ENCODE measurements at places on chromosomes 16 and 17.

- no peak for DNase-seq
Observed at GRCh38 chr17:77796176-77796860, 162.2 kb upstream of the TNRC6C start.

DNA sequence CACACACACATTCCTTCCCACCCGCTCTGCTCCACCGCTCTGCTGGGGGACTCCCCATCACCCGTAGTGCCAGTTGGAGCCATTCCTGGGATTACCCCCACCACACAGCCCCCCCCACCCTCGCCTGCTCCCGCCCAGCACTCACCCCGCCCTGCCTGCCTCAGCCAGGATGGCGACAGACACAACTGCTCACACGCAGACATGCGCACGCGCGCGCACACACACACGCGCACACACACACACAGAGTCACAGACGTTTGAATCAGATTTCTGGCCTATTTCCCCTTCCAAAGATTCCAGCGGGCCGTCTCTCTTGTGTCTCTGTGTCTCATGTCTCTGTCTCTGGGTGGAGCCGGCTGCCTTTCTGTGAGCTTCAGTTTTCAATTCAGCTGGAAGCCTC lies 4.4 kb downstream of the CACNA1G start:
- no peak for DNase-seq

GRCh38 chr16:87635541-87636049 lies 33.3 kb downstream of the JPH3 start:
- DNase-seq = peak; percentile 1

- no peak for DNase-seq
Observed at GRCh38 chr16:73279451-73279850, 231.5 kb upstream of the ZFHX3 start.

DNA sequence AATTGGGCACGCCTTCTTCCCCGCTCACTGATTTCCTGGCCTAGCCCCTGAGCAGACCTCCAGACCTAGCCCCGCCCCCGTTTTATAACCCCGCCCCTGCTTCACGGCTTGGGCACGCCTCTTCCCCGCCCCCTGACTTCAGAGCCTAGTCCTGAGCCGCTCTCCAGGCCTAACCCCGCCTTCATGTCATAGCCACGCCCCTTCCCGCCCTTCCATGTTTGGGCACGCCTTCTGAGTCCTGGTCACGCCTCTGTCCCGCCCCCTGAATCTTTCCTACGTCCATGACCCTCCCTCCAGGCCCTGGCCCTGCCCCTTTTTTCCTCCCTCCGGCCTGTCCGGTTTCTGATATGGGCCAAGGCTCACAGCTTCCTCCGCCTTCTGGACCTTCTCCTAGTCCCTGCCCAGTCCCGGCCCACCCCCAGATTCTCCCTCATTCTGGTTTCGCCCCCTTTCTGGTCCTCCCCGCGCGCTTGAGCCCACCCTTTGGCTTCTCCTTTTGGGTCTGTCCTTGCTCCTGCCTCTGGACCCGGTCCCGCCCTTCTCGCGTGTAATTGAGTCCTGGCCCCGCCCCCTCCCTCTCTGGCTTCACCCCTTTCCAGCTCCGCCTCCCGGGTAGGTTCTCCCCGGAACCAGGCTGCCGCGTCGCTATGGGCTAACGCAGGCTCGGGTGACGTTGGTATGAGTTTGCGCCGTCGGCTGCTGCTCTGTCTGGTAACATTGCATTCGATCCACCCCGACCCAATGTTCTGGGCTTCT lies 15.1 kb upstream of the EEF2K start:
- DNase-seq = peak; percentile 96

DNA sequence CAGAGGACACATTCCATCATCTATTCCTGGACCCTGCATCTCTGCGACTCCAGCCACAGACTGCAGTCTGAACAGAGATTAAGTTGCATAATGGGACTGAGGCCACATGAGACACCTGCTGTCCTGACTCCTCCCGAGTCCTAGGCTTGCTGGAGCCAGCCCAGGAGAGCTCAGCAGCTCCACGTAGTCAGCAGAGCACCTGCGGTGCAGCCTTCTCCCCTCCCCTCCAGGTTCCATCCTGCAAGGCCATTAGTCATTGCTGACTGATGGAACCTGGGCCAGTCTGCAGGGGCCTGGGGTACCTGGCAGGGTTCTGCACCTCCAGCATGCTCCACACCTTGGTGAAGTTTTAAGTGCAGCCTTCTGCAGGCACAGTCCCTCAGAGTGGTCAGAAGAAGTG lies 76.7 kb downstream of the PLD6 start:
- no peak for DNase-seq

- DNase-seq = no peak
Observed at GRCh38 chr17:12665263-12666210, at the start of gene MYOCD. TSS of gene MYOCD (plus strand) at chr17:12665890. CDS start at chr17:12666189, 299 bp downstream.

DNA sequence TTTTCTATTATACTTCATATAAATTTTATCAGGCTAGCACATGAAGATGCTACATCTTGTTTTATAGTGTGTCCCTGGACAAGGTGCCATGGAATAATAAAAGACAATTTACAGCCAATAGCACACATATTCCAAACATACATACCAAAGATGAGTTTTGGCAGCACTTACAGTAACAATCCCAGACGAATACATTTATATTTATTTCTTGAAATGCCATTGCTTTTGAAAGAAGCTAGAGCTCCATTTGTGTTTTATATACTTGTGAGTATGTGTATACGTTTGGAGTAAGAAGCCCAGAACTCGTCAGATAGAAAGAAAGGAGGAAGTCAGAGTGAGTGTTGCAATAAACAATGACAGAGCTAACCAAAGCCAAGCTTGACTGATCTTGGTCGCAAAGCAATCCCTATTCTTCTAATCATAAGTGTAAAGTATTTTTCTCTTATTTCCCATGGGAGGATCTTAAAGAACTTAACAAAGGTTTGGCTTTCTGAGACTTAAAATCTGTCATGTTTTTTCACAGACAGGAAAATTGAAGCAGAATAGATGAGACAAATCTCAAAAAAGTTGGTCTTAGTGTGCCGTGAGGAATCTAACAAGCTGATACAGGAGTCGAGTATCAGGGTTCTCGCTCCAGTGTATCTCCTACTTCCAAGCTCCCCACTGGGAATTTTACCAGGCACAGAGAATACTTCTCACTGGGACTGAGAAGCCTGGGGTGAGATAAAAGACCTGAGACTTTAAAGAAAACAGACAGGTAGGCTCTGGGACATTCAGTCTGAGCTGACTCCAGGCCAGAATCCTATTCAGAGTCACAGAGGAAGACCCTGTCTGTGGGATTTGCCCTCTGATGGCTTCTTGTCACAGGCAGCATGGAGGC lies 175.4 kb downstream of the AATF start:
- no peak for DNase-seq

- DNase-seq = no peak
Observed at GRCh38 chr17:39658760-39659159, 6.4 kb upstream of the TCAP start.

- no peak for DNase-seq
Observed at GRCh38 chr17:74290340-74290739, 16.3 kb downstream of the DNAI2 start.

DNA sequence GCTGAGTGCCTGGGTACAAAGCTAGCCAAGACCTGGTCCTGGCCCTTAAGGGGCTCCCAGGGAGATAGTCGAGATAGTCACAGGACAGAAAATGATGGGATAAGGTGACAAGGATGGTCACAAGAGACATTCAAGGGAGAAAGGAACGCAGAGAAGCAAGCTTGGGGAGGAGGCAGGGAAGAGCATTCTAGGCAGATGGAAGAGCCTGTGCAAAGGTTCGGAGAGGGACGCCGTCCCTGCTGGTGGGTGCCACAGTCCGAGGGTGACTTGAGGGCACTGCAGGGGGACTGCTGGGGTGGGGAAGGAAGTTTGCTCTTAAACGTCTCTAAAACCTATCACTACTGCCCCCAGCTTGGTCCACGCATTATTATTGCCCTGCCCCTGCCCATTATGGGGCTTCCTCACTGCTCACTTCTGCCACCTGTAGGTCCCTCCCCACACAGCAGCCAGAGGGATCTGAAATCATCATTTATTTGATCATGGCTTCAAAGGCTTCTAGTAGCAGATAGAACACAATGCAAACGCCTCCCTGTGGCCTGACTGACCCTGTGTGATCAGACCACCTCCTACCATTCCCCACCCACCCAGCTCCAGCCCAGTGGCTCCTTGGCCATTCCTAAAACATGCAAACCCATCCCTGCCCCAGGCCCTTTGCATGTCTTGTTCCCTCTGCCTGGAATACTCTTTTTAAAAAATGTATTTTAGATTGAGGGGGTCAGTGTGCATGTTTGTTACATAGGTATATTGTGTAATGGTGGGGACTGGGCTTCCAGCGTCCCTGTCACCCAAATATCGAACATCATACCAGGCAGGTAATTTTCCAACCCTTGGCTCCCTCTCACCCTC lies 60.3 kb downstream of the RMI2 start:
- DNase-seq = no peak

DNA sequence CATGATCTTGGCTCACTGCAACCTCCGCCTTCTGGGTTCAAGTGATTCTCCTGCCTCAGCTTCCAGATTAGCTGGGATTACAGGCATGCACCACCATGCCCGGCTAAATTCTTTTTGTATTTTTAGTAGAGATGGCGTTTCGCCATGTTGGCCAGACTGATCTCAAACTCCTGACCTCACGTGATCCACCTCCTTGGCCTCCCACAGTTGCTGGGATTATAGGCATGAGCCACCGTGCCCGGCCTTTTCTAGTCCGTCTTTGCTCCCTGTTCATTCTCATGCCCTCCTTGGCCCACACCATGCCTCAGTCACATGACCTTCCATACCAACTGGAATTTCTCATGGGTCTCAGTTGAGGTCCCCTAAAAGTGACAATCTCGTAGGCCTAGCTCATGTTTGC lies 86.9 kb downstream of the SNX29 start:
- no peak for DNase-seq

GRCh38 chr17:13698832-13699231 lies 97.1 kb upstream of the HS3ST3A1 start:
- DNase-seq = no peak

DNA sequence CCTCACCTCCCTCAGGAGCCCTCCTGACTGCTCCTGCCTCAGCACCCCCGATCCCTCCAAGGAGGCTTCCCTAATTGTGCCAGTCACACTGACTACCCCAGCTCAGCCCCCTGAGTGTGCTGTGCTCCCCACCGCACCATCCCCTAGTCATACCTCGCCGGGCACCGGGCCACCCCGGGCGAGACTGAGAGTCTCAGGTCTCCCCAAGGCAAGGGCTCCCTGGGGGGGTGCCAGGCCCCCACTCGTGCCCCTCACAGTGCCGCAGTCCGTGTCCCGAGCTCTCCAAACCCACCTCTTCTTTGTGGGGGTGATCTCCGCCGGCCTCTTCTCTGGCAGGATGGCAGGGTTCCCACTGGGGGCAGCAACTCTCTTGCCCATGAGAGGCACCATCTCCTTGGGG lies 3.2 kb downstream of the TRPV3 start:
- no peak for DNase-seq

DNA sequence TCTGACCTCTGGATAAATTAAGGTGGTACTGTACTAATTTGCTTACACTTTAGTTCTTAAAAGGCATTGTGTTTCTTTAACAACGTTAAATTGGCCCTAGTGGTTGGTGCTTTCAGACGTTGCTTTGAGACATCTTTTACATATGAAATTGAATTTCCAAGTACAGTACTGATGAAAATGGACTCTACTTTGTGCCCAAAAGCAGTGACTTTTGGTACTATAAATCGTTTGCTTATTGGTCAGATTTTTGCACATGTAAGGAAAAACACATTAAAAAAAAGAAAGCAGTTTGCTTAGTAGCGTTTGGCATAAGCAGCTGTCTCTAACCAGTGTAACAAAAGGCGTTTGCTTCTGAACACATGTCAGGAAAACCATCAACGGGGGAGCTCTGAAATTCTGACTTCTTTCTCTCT lies 139.6 kb downstream of the CDK5R1 start:
- no peak for DNase-seq

DNA sequence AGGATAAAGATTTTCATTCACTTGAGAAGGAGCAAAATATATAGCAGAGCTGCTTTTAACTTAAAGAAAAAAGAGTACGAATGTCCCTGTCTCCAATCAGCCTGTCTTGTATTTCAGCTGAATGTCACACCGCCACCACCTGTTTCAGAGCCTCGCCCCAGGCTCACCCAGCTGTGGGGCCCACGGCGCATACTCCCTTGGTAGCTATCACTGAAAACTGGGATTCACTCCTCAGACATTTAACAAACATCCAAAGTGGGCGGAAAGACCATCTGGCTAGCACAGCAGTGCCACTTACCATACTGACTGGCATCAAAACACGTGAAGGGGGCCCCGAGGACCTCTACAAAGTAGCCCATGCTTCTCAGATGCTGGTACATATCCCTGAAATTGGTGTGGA lies 25.4 kb upstream of the SLC38A8 start:
- DNase-seq = no peak

- DNase-seq = no peak
Observed at GRCh38 chr17:1839516-1839915, 9.7 kb downstream of the RPA1 start.

- no peak for DNase-seq
Observed at GRCh38 chr17:6712058-6712853, 913 bp downstream of the SLC13A5 start.

- DNase-seq = no peak
Observed at GRCh38 chr17:76715496-76715830, 4.7 kb upstream of the MXRA7 start.

- no peak for DNase-seq
Observed at GRCh38 chr16:23741675-23742303, 13.0 kb upstream of the CHP2 start.

DNA sequence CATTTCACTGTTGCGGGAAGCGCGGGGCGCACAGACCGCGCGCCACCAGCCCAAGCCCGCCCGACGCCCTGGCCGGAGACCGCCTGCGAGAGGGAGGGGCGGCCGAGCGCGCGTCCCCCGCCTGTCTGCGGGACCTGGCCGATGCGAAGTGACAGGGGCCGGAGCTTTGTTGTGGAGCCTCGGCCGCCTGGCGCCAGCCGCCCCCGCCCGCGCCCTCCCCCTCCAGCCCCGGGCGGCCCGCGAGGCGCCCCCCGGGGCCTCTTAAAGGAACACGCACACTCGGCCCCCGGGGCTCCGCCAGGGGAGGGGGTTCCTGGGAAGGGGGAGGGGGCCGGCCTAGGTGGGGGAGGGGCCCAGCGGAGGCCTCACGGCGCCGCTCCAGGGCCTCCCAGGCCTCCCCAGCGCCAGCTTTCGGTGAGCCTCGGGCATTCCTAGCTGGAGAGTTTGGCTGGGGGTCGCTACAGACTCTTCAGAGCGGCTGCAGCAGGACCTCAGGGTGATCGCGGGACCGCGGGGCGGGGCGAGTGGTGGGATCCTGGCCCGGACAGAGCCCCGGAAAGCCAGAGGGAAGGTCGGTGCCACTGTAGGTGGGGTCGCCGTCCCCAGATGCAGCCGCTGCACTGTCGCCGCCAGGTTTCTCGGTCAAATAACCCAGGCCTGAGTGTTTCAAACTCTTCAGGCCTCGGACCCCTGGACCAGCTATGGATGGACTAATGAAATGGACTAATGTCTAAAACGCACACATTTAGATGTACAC lies 2.4 kb upstream of the TBX2 start:
- DNase-seq = no peak

GRCh38 chr17:83190601-83191387 lies 111.4 kb downstream of the METRNL start:
- DNase-seq = no peak

GRCh38 chr17:66661411-66662256 lies 173.3 kb upstream of the CACNG5 start:
- DNase-seq = peak; percentile 59

- no peak for DNase-seq
Observed at GRCh38 chr16:51039638-51040331, 111.3 kb downstream of the SALL1 start.

- no peak for DNase-seq
Observed at GRCh38 chr17:49825645-49826044, 22.2 kb downstream of the TAC4 start.

GRCh38 chr17:35575759-35576158 lies 2.6 kb downstream of the PEX12 start:
- no peak for DNase-seq

Measured in NCI-H1417 treated with DMSO at 0.1 percent for 48 hours (cell line).